ENCODE measurements at places on chromosomes 13 and 19.

DNA sequence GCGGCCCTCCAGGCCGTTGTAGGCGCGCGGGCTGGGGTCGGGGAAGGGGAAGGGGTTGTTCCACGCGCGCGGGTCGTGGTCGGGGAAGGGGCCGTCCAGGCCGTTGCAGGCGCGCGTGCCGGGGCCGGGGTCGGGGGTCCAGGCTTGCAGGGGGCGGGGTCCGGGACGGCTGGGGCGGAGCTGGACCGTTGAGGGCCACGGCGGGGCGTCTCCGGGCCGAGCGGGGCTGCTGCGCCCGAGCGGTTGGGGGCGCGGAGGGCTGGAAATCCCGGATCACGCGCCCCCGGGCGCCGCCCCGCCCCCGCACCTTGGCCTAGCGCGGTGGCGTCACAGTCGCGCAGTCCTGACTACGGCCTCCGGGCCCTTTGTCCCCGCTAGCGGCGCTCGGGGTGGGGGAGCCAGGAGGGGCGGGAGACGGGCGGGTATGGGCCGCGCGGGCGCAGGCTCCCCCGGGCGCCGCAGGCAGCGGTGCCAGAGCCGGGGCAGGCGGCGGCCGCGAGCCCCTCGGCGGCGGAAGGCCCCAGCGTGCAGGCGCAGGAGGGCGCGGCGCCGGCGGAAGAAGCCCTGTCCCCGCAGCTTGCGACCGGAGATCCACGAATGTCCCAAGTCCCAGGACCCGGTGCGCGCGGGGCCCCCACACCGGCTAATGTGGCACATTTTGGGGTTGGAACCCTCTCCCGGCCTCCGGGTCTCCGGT, 665 bp downstream of the GPX4 start:
- DNase-seq: peak; percentile 67

GRCh38 chr19:46133101-46133627, 8.7 kb upstream of the IGFL3 start:
- peak; percentile 7 for DNase-seq

DNA sequence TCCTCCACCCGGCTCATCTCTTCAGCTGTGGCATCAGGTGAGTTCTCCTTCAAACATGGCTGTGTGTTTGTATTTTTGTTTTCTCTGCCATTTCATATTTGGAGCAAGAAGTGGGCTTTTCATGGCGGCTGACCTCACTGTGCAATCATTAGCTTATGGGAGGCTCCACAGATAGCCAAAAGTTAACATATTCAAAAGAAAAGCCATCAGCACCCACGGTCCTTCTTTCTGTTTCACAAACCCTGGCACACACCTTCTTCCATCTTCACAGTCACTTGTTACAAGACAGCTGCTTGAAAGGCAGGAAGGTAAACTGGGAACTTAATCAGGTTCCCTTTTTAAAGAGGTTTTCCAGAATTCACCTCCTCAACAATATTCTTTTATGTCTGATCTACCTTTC, 69.3 kb upstream of the ATP12A start:
- no peak for DNase-seq

DNA sequence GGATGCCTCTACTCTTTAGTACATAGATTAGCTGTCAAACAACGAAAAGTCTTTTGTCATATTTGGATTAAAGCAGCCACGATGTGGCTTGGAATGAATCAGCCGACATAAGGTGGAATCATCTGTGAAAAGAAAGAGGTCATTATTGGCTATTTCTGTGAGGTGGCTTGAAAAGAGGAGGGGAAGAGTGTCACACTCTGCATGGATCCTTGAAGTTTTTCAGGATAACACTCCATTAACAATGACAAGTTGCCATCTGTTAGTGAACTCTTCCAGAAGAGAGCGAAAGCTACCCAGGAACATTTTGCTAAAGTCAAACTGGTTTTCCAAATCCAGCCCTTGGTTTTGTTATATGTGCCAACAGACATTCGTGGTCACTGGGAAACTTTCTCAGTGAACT, 1604.8 kb downstream of the OLFM4 start:
- DNase-seq: no peak

- DNase-seq: no peak
Observed at GRCh38 chr19:19652482-19653295, 9.2 kb upstream of the GMIP start.

- no peak for DNase-seq
Observed at GRCh38 chr19:5238700-5239099, 101.9 kb downstream of the PTPRS start.

GRCh38 chr13:111411151-111411858, 90.9 kb downstream of the TEX29 start:
- DNase-seq: no peak

DNA sequence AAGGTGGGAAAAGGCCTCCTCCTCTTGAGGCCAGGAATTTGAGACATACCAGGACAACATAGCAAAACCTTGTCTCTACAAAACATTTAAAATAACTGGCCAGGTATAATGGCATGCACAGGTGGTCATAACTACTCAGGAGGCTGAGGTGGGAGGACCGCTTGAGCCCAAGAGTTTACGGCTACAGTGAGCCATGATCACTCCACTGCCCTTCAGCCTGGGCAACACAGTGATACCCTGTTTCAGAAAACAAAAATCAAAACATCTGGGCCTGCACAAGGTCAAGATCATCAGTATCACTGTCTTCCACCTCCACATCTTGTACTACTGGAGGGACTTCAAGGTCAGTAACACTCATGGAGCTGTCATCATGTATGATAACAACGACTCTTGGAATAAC, 742.7 kb upstream of the GPC6 start:
- no peak for DNase-seq

DNA sequence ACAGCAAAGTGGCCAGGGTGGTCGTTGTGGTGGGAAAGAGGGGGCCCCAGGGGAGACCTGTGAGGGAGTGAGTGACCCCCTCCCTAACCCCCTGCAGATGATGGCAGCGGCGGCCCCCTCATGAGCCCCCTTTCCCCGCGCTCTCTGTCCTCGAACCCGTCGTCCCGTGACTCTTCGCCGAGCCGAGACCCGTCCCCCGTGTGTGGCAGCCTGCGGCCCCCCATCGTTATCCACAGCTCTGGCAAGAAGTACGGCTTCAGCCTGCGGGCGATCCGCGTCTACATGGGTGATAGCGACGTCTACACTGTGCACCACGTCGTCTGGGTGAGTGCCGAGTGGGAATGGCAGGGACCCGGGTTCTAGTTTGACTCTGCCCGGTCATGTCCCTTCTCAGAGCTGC, 8.1 kb upstream of the PIK3R2 start:
- no peak for DNase-seq

DNA sequence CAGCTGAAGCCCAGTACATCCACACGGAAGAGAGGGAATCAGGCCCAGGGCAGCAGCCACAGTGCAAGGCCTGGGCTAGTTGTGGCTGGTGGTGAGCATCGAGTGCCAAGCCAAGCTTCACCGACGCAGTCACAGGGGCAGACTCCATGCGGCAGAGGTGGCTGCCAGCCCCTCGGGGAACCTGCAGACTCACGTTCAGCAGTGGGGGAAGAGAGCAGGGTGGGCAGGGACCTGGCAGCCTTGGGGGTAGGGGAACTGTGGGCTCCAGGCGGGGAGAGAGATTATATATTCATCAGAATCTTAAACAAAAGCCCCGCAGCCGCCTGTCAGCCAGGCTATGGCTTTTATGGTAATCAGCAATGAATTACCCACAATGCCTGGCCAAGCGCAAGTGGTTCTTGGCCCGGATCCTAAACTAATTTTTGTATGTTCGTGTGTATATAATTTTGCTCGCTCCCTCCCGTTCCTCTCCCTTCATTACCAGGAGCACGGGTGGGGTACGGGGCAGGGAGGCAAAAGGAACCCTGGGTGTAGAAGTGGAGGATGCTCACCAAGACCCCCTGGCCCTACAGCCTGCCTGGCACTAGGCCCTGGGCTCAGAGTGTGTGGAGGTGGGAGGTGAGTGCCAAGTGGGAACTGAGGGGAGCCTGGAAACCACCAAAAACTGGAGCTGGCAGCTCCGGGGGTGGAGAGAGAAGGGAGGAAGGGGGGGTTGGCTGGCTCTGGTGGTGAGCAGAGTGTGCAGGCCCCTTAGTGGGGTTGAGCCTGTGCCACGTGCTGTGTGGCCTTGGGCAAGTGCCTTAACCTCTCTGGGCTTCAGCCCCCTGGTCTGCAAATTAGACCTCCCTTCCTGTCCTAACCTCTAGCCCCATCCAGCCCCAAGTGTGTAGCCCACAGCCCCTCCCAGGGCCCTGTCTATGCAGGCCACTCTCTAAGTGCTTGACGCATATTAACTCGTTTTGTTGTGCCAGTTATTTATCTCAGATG, 31.9 kb downstream of the PTPRS start:
- peak; percentile 55 for DNase-seq

GRCh38 chr19:21940684-21941083, 70.1 kb downstream of the ZNF208 start:
- no peak for DNase-seq

DNA sequence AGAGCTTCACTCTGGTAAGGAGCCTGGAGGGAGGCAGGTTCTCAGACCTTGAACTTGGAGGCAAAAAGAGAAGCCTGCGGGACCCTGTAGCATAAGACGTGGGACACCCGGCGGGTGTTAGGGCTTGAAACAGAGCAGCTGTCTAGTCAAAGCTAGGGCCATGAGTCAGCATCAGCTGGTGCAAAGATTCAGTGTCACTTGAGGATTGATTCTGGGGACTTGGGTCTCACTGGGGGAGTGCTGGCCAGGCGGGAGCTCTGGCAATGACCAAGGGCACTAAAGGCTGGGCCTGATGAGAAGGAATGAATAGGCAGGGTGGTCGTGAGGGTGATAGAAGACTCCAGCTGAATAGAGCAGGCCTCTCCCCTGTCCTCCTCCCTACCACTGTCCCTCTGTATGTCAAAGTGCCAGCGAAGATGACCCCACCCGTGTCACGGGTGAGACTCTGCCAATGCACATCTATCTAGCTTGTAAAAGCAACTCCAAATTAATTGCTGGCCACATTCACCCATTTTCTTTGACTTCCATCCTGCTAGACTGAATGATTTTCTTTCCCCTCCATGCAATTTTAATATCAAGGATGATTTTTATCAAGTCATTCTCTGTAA, 97.1 kb downstream of the MBNL2 start:
- no peak for DNase-seq

GRCh38 chr13:34004676-34005075, 186.7 kb downstream of the RFC3 start:
- DNase-seq: no peak

GRCh38 chr19:3277649-3278048, 53.2 kb downstream of the CELF5 start:
- DNase-seq: no peak

DNA sequence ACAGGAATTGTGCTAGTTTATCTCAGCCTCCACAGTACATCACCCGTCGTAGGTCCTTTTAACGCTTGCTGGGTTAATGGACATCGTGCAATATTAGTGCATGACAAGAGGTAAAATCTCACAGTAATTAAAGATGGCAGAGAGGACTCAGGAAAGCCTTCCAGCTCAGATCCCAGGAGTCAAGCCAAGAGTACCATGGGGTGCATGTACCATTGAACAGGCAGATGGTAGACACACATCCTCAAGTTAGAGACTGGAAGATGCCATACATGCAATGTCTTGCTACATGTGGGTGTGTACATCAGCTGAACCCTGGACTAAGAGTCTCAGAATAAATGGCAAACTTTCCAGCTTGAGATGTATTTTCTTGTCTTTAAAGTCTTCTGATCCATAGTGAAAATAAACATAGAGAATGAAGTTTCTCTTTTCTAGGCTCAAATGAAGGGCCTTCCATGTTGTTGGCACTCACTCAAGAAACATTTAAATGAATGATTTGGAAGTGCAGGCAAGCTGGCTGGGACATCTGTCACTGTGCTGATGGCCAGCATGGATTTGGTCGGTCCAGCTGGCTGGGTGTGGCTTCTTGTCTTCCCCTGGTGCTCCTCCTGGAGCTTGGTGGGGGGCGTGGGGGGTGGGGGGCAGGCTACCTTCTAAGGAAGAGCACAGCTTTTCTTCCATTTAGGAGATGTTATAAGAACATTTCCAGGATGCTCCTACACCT, 290.9 kb upstream of the MAB21L1 start:
- DNase-seq: no peak

GRCh38 chr13:99980201-99980823, 1.3 kb upstream of the ZIC2 start:
- DNase-seq: no peak

GRCh38 chr13:65719831-65720230, 1510.3 kb downstream of the PCDH9 start:
- no peak for DNase-seq

DNA sequence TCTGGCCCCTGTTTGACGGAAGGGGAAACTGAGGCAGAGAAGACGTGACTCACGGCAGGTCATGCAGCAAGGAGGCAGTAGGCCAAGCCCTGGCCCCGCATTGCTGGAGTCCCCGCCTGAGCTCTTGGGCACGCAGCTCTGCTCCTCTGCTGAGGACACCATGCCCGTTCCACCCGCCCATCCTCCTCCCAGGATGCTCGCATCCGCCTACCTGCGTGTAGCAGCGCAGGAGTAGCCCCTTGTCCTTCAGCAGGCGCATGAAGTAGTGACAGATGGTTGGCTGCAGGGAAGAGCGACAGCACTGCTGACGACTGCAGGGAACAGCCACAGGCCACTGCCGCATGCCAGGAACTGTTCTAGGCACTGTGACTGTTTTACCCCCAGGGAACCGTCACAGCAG, 10.5 kb downstream of the SIRT2 start:
- no peak for DNase-seq

GRCh38 chr13:107275945-107276614, 708.1 kb upstream of the ARGLU1 start:
- DNase-seq: no peak

GRCh38 chr13:48783695-48784230, 130.0 kb downstream of the CYSLTR2 start:
- DNase-seq: no peak

DNA sequence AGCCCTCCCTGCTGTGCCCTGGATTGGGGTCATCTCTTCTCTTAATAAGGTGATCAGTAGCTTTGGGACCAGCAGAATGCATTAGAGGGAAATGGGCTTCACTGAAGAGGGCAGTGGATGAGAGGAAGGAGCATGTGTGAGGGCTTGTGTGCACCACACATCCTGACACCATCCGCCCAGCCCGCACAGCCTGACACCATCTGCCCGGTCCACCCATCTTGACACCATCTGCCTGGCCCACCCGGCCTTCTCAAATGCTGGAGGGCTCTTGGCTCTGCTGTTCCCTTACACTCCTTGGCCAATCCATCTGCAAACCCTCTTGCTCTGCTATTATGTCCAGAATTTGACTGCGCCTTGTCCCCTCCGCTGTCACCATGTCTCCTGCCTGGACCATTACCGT, 41.8 kb downstream of the BICRA start:
- no peak for DNase-seq

- DNase-seq: no peak
Observed at GRCh38 chr13:34926508-34926907, 15.6 kb upstream of the NBEA start.
